Gastroesophageal sphincter (tissue), 4 donors: ENCODE measurements at places on chromosomes 5 and 9.
A peak's percentile ranks its signal among the peaks of the same experiment; 100 is the strongest.

DNA sequence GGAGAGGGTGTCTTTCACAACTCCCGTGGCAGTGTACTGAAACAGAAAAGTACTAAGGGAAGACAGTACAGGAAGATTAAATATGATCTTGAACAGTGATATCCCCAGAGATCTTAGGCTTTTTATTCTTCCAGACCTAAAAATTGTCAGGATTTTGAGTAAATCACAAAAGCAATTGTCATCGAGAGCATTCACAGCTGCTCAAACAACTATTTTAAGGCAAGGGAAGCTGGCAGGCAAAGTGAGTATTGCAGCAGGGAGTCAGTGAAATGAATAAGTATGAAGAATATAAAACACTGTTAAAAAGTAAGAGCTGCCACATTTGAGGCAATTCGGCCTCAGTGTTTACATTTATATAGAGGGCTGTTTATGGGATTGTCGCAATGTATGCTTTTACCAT lies 479.0 kb downstream of the CAAP1 start:
- no peak for ATAC-seq

DNA sequence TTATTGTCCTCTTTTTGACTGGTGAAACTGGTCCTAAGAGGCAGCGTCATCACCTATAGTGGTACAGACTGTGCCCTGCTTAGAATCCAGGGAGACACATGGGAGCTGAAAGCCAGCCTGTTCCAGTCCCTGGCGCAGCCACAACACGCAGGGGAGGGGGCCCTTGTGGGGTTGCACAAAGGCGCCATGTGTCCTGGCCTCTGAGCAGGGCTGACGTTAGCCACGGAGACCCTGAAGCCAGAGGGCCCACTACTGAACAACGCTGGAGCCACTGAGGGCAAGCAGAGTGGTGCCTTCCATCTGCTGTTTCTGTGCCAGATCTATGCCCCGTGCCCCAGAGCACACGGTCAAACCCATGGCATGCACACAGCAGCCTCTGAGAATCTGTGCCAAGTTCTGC lies 147.3 kb downstream of the ACTL7B start:
- ATAC-seq = peak; percentile 63

DNA sequence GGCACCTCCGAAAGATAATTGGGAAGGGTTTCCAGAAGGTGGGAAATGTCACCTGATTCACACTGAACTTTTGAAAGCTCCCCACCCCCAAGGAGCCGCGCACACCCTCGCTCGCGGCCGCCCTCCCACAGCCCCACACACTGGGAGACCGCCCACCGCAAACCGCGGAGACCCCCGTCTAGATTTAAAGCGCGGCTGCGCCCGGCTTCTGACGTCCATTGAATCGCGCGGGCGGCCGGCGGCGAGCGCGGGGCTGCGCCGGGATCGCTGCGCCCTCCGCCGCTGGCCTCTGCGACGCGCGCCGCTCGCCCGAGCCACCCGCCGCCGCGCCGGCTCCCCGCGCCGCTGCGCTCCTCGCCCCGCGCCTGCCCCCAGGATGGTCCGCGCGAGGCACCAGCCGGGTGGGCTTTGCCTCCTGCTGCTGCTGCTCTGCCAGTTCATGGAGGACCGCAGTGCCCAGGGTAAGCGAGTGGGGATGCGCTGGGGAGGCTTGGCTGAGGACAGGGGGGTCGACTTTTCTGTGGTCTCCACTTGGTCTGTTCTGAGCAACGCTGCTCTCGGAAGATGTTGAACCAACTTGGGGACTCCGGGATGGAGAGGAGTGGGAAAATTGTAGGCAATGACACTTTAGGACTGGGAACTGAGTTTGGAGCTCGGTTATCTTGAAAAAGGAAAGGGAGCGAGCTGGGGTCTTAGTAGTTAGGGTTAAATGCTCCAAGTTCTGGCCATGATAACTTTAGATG lies at the start of gene FST:
TSS of gene FST (plus strand) at position 214 of the 743 bp plus-strand sequence. CDS start at position 377, 163 bp downstream.
- ATAC-seq = no peak

- ATAC-seq = no peak
Observed at GRCh38 chr5:158809310-158809850, 290.3 kb downstream of the EBF1 start.

DNA sequence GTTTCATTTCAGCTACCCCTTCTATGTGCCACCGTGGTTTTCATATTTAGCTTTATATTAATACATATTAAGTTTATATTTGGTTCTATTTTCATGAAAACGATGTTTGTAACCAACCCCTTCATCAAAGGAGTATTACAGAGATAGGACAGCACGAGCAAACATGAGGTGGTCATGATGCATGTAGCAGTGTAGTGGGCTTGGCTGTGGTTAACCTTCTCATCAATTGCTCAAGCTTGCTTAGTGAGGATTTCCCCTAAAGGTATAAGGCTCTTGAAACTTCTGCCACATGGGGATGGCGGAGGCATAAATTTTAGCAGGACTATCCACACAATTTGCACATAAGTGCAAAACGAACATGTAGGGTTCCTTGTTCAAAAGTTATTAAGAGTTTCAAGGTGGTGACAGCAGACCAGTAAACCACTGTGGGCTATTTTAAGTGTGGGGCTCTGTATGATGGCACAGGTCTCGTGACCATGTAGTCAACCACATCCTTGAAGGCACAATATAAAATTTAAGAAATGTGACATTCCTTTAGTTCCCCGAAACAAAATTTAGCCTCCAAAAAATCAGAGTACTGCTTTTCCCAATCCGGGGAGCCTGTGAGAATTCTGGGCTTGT lies 24.8 kb downstream of the TMEM174 start:
- no peak for ATAC-seq

DNA sequence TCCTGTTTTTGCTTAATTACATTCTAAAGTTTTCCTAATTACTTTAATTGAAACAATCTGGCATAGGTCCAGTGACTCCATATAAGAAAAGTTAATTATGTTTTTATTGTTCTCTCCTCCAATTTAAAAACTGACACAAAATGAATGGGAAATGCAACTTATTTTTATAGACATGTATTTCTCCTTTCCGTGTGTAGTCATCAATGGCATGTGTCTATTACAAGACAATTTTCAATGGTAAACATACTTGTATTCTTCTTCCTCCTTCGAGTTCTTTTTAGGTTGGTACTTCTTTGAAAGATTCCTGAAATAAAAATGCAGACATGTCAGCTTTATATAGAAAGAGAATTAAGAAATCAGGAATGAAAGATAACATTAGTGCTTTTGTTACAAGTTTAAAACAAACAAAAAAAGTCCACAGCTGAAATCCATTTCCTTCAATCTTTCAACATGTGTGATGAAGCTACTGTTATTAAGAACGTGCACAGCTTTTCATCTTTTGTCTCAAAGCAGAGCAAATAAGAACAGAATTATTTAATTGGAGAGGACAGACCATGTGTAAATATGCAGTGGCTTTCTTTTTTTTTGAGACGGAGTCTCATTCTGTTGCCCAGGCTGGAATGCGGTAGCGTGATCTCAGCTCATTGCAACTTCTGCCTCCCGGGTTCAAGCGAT lies 63.8 kb downstream of the FNBP1 start:
- no peak for ATAC-seq

DNA sequence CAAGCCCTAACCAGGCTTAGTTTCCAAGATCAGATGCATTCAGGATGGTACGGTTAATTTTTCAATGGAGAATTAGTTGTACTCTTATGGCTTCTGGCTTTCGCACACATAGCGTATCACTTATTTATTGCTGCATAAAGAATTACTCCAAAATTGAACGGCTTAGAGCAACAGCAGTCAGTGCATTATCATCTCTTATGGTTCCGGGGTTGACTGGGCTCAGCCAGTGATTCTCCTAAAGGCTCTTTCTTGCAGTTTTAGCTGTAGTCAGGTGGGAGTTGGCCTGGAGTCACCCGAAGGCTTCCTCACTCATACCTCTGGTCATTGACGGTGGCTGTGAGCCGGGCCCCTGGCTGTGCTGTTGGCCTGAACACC lies 595 bp upstream of the GRHPR start:
- peak; percentile 46 for ATAC-seq

GRCh38 chr5:61277190-61277589 lies 54.9 kb upstream of the ZSWIM6 start:
- ATAC-seq = peak; percentile 61

DNA sequence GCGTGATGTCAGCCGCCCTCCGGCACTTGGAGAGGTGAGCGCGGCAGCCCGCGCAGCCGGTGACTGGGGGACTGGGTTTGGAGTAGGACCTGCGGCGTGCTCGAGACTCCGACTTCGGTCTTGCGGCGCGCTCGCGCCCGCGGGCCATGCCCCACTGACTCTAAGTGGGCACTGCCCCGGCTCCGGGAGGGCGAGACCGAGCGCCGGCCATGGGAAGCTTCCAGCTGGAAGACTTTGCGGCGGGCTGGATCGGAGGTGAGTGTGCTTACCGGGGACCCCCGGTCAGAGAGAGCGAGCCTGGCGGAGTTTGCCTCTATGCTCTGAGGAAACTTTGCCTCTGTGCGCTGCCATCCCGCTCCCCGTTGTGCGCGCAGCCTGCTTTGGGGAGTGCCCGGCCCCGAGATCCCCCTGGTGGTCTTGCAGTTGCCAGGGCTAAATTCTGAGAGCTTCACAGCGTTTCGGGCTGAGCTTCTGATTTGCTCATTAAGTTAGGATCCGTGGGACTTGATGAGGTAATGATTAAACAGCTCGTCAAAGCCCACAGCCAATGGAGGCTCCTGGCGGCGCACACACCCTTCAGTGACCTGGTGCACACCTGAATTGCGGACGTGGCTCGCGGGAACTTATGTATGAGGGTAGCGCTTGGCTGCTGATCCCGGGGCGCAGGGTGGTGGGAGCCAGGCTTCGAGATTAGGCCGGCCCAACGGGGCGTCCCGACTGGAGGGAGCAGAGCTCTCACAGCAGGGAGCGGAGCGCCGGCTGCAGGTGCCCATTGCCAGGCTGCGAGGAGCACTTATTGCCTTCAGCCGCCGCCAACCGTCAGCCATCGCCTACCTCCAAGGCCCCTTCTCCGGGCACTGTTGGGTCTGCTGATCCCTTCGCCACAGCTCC lies at the start of gene SLC25A48:
TSS of gene SLC25A48 (plus strand) at position 25 of the 891 bp plus-strand sequence. CDS start at position 210, 185 bp downstream.
- no peak for ATAC-seq

- ATAC-seq = no peak
Observed at GRCh38 chr5:134003064-134003816, 1.5 kb downstream of the VDAC1 start.

DNA sequence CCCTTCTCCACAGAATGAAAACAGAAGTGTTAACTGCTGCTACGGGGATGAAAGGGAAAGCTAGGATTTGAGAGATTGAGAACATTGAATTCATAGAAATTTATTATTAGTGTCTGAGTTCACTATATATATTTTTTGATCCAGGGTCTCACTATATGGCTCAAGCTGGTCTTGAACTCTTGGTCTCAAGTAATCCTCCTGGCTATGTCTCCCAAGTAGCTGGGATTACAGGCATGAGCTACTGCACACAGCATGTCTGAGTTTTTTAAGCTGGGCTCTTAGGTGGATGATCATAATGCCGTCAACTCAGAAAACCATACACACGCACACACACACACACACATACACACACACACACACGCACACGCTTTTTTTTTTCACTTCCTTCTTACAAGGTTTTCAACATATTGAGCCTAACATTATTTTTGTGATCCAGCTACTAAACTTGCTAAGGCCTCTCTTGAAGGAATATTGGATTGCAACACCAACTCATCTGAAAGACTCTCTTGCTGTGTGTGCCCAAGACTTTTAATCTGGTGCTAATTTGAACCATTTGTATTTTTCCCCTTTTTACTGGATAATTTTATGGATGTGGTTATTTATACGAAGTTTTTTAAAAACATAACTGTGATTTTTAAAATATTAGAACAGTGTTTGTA lies 1045.4 kb downstream of the DTWD2 start:
- ATAC-seq = no peak

GRCh38 chr5:51172903-51173626 lies 210.2 kb upstream of the ISL1 start:
- ATAC-seq = no peak

GRCh38 chr9:3299872-3300271 lies 225.9 kb downstream of the RFX3 start:
- no peak for ATAC-seq

DNA sequence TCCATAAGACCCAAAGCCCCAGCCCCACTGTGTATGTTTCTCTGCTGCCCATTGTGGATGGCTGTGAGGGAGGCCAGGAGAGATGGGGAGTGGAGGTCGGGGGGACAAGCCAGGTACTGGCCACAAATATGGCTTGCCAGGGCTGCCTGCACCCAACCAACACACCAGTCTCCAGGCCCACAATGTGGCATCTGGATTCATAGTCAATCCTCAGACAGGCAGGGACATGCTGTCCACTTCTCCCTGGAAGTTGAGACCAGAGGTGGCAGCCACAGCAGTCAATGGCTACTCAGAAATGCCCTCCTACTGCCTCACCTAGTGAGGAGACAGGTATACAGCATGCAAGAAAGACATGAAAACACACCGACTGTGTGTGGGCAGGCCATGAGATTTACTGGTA lies 61.2 kb upstream of the SLC25A51 start:
- no peak for ATAC-seq

GRCh38 chr5:61416010-61416409 lies 84.0 kb downstream of the ZSWIM6 start:
- no peak for ATAC-seq

GRCh38 chr5:169580964-169581363 lies 2.6 kb upstream of the SPDL1 start:
- ATAC-seq = no peak

- no peak for ATAC-seq
Observed at GRCh38 chr5:89967771-89968444, 441.6 kb downstream of the CETN3 start.

- no peak for ATAC-seq
Observed at GRCh38 chr5:135255461-135256178, 143.4 kb downstream of the MACROH2A1 start.

DNA sequence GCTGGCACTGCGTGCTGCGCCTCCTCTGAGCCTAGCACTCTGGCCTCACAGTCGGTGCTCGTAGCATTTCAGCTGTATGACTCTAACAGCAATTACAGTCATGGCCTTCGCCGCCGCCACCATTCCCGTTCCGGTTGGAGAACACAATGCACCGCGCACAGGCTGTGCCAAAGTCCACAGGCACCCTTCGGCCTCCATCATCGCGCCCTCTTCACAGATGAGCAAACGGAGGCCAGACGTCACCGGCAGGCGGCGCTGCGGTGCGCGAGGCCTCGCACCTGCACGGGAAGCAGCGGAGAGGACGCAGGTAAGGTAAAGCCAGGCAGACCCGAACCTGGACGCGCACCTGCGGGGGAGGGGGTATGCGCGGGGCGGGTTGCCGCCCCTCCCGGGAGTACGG lies 128.9 kb downstream of the BARX1 start:
- ATAC-seq = no peak

GRCh38 chr5:129172580-129172979 lies 78.0 kb downstream of the ISOC1 start:
- no peak for ATAC-seq

DNA sequence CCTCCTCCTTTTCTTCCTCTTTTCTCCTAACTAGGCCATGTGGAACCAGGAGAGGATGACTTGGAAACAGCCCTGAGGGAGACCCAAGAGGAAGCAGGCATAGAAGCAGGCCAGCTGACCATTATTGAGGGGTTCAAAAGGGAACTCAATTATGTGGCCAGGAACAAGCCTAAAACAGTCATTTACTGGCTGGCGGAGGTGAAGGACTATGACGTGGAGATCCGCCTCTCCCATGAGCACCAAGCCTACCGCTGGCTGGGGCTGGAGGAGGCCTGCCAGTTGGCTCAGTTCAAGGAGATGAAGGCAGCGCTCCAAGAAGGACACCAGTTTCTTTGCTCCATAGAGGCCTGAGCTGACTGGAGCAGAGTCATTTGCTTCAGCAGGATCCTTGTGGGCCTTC lies 13.7 kb downstream of the NUDT2 start:
- ATAC-seq = peak; percentile 91

GRCh38 chr9:79287708-79288290 lies 284.0 kb upstream of the TLE4 start:
- ATAC-seq = no peak
